ENCODE measurements at places on chromosomes 11 and 22.
A peak's percentile ranks its signal among the peaks of the same experiment; 100 is the strongest.

DNA sequence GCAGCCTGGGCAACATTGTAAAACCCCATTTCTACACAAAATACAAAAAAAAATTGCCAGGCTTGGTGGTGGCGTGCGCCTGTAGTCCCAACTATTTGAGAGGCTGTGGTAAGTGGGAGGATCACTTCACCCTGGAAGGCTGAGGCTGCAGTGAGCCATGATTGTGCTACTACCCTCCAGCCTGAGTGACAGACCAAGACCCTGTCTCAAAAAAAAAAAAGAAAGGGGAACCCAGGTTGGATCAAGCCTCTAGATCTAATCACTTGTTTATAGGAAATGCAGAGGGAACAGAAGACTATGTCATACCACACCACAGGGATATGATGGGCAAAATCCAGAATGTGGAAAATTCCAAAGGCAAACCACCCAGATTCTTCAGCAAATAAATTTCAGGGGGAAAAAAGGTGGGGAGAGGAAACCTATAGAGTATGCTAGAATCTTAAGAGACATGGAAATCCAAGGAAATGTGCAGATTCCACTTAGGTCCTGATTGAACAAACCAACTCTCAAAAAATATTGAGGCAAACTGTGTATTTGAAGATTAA is 16.5 kb upstream of the MALAT1 start:
- DNase-seq: no peak

- peak; percentile 30 for DNase-seq
These were observed 9.4 kb downstream of the LRRC75B start for GRCh38 chr22:24583221-24584165.

DNA sequence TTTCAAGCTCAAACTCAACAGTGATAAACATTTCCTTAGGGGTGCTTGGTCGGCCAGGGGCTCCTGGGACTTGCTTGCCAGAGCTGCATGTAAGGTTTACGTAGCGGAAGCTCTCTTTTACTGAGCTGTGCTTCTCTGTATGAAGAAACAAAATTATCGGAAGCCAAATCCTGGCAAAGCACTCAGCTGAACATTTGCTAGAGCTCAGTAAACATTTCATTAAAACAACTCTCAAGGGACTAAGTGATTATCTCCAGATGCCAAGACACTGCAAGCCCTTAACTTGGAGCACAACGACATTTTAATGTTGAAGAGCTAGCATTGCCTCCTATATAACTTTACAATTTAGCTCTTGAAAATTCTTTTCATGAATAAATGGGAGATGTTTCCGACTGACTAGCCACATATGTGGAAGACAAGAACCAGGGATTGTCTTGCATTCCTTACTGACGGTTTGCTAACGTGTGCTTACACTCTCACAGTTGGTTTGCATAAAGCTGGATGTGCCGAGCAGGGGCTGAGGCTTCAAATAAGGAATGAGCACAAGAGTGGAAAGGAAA is 43.4 kb downstream of the SCUBE2 start:
- no peak for DNase-seq

DNA sequence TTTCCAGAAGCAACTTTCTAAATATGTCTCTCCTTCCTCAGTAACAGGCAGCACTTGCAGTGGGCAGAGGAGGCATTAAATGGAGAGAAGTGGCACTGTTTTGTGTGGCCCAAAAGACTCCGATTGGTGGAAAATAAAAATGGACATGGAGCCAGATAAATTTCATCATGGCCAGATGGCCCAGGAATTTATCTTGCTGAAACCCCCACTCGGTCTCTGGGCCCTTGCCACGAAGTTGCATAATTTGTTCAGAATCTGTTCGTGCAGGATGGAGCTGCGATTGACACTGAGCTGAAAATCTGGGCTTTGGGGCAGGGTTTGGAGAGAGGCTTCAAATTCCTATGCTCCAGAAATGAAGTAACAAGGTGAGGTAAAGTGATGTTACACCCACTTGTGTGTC is 65.5 kb downstream of the C11orf91 start:
- no peak for DNase-seq

- DNase-seq: no peak
These were observed 18.5 kb downstream of the CD5 start for GRCh38 chr11:61120706-61121191.

GRCh38 chr11:12693094-12693478 is 18.9 kb downstream of the TEAD1 start:
- DNase-seq: no peak

DNA sequence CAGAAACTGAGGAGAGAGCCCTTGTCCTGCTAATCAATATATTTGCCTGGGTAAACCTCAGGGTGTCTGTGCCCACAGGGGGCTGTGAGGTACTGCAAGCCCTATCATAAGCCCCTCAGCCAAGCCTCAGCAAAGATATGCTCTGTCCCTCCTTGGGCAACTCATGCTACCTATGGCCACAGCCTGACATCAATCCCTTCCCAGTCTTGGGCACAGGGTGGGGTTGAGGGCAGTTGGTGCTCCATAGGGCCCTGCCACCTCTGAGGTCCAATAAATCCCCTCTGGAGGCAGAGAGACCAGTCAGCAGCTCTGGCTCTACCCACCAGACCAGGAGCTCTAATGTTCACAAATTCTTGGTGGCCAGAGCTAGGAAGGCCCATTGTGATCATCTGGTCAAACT is 23.8 kb downstream of the TPBGL start:
- no peak for DNase-seq

DNA sequence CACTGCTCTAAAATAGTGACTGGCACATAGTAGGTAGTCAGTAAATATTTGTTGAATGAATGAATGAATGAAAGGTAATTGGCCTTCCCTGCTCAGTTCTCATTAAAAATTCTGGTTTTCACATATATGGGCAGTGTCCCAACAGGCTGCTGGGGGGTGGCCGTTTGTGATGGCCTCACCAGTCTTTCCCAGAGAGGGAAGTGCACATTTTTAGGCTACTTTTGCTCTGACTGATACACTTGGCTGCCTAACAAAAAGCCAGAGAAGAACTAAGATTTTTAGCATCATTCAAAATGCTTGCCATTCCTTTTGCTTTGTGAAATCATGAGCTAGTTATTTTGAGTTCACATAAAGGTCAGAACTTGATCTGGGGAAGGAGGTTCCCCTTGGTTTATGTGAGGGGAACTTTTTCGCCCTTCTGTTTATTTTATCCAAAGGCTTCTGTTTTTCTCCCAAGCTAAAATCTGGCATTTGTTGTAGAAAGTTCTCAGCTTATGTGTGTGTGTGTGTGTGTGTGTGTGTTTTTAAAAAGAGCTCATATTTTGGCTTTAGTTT is 83.1 kb downstream of the PTPRJ start:
- DNase-seq: no peak

DNA sequence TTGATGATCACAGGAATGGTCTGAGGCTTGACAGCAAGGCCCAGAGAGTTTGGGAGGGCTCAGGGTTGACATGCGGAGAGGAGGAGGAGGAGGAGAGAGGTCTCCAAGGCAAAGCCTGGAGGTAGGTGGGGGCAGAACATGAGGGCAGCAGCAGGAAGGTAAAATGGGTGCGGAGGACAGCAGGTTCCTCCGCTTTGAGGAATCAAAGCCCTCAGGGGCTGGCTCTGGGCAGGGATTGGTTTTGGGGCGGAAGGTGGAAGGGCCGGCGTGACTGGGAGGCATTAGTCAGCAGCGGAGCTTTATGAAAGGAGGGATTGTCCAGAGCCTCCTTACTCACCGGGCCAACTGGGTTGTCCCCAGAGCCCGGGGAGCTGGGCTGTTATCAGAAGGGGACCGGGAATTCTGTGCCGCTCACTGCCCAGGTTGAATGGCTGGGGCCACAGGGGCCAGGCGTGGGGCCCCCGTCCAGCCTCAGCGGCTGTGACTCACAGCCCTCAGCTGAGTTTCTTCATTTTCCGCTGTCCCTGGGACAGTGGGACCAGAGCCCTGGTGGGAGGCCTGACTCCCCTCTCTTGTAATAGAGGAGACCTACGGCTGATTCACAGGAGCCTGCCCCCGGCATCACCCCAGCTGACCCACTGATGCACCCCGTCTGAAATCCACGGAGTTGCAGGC is 36.2 kb downstream of the LIF start:
- DNase-seq: no peak

DNA sequence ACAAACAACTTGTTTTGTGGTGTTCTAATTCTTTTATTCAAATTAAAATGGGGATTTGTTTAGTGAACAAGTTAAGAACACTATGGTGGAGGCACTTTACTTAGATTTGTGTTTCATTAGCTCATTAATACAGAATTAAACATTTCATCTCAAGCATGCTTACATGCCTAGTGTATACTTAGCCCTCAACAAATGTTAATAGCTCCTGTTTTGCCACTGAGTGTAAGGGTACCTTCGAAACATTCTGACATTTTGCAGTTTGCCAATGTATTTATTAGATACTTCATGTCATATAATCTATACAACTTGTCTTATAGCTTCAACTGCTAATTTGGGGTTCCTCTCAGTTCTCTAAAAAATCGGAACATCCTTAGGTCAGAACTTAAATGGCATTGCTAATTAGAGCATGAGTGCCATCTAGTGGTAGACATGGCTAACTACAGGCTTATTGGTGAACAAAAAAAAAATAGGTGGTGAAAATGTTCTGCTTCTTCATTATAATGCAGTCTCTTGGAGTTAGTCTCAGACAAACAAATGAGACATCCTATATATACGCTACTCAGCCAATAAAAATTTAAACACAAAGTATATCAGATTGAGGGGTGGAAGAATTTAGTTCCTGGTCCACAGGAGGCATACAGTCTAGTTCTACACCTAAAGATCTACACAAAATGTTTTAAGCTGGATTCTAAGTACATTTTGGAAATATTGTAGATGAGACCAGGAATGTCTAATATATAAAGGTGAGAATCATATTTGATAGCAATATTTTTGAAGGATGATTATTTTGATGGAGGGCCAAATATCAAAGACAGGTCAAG is 4.9 kb upstream of the CNTN5 start:
- DNase-seq: peak; percentile 52

DNA sequence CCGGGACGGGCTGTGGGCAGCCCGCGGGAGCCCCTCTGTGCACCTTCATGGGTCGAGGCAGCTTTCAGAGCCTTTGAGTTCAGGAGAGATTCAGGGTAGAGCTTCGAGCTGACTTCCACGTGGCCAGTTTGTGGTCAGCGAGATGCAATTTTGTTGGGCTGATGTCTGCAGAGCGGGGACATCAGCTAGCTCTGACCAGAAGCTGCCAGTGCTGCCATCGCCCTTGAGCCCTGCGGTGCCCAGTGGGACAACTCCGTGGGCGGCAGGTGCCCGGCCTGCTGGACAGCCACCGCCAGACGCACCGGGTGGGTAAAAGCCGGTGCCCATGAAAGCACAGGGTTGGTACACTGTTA is 719 bp downstream of the TALDO1 start:
- no peak for DNase-seq

DNA sequence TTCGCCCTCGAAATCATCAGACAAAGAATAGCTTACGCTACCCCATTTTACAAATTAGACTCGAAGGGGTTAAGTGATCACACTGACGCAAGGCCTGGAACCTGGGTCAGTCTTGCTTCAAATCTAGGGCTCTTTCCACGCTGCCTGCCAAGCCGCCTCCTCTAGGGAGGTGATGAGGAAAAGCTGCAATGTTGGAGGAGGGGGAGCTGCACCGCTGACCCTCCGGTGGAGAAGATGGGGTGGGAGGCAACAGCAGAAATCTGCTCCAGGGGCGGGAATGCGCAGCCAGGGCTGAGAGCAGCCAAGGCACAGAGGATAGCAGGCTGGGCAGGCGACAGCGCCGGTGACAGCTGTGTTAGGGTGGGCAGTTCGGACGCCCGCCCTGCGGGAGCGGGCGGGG is 595 bp downstream of the SYVN1 start:
- DNase-seq: no peak

- DNase-seq: no peak
These were observed 775.1 kb downstream of the BRD1 start for GRCh38 chr22:49052560-49052959.

- peak; percentile 50 for DNase-seq
These were observed 9.4 kb upstream of the SAMM50 start for GRCh38 chr22:43945632-43946383.

- DNase-seq: no peak
These were observed 929.0 kb upstream of the FAT3 start for GRCh38 chr11:91295591-91295990.

DNA sequence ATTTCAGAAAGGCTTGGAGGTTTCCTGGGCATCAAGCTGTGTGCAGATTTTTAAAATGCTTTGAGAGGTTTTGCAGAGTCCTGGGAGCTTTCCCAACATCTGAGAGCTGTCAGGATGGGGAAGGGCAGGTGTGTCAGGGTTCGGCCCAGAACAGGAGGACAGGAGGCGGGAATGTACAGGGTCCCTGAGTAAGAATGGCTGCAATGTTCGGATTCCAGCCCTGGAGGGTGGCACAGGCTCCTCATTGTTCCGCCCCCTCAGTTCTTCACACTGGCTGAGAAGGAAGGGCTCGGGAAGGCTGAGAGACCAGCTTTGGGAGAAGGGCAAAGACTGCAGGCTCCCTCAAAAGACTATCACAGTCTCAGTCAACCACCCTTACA is 5.1 kb upstream of the SEPTIN3 start:
- DNase-seq: no peak

DNA sequence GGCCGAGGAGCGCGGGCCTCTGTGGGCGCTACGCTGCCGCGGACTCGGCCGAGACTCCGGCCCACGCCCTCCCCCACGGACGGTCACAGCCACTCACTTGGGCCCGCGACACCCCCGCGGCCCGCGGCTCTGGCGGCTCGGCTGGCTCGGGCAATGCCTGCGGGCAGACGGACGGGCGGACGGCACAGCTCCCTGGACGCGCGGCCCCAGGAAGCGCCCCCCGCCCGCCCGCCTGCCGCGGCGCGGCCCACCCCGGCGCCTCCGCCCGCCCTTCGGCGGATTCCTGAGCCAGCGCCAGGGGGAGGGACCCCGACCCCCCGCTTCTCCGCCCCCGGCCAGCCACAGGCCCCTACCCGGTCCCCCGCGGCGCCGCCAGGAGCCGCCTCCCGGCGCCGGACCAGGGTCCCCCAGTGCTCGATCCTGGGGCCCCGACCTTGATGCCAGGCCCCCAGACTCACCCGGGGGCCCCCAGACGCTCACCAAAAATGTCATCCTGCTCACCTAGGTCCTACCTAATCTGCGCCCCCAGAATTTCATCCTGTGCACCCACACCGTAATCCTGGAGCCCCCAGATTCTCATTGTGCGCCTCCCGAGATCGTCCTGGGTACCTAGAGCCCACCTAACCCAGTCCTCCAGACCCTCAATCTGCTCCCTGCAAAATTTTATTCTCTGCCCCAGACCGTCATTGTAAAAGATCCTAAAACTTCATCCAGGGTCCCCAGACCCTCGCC is at the start of gene EFEMP2:
EFEMP2 (minus strand) TSS at position 215 of the 732 bp plus-strand sequence. CDS start 446 bp downstream, outside the sequence.
- DNase-seq: no peak

DNA sequence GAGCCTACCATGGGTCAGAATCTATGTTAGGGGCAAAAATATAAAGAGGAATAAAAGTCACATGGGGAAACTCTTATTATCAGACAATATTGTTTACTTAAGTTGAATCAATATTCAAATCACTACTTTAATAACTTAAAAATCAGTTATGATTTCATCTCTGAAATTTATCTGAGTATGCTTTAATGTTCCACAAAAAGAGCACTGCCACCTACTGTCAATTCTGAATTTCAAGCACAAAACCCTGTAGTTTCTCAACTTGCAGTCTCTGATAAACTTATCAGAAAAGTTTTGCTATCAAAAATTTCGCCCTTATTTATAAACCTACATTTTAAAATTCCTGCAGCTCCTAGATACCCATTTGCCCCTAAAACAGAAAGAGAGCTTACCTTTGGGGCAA is 47.3 kb downstream of the RDX start:
- no peak for DNase-seq

GRCh38 chr22:47276450-47276820 is 514.0 kb downstream of the TBC1D22A start:
- no peak for DNase-seq

Data from SHP77 treated with DMSO at 0.1 percent for 48 hours (cell line).